ENCODE measurements at places on chromosomes 1 and 21.

GRCh38 chr1:102586022-102586421 lies 522.3 kb downstream of the COL11A1 start:
- no peak for DNase-seq

GRCh38 chr1:39854314-39854713 lies 29.0 kb downstream of the TRIT1 start:
- DNase-seq, result no peak

GRCh38 chr1:25990702-25991395 lies 7.0 kb downstream of the PAFAH2 start:
- no peak for DNase-seq

GRCh38 chr1:27570356-27570755 lies 33.6 kb downstream of the AHDC1 start:
- no peak for DNase-seq

- DNase-seq, result no peak
Observed at GRCh38 chr1:18351735-18352134, 129.0 kb upstream of the KLHDC7A start.

- DNase-seq, result no peak
Observed at GRCh38 chr1:51636764-51637522, 20.1 kb downstream of the OSBPL9 start.

GRCh38 chr1:115810609-115811008 lies 30.3 kb downstream of the NHLH2 start:
- DNase-seq, result no peak

DNA sequence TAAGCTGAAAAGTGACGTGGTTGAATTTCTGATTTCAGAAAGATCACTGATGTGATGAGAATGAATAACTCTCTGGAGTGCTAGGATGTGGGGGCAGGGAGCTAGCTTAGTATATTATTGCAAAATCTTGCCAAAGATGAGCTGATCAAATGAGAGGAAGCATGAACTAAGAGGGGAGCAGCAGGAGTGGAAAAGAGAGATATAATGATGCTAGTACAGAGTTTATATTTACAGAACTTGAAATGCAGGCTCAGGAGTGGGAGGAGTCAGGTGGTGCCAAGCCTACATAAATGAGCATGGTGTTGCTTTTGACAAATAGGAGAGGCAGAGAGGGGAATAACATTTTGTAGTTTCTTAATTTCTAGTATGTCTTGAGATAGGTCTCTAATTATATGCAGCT lies 38.1 kb upstream of the NBL1 start:
- peak; percentile 26 for DNase-seq

DNA sequence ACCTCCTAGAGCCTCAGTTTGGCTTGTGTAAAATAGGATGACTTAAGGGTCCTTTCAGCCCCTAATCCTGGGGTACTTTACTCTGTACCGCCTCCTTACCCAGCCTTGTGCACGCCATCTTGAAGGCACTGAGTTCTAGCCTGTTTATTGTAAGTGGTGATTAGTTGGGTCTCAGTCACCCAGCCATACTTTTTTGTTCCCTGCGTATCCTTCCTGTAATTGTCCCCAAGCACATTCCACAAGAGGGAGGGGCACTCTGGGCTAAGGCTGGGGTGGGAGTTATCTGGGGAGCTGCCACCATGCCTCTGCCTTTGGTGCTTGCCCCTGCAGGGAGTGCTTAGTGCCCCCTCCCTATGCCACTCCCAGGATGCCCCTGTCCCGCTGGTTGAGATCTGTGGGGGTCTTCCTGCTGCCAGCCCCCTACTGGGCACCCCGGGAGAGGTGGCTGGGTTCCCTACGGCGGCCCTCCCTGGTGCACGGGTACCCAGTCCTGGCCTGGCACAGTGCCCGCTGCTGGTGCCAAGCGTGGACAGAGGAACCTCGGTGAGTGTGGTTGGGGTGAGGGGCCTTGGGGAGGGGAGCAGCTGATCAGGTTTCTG lies 856 bp downstream of the FDPS start:
- no peak for DNase-seq

DNA sequence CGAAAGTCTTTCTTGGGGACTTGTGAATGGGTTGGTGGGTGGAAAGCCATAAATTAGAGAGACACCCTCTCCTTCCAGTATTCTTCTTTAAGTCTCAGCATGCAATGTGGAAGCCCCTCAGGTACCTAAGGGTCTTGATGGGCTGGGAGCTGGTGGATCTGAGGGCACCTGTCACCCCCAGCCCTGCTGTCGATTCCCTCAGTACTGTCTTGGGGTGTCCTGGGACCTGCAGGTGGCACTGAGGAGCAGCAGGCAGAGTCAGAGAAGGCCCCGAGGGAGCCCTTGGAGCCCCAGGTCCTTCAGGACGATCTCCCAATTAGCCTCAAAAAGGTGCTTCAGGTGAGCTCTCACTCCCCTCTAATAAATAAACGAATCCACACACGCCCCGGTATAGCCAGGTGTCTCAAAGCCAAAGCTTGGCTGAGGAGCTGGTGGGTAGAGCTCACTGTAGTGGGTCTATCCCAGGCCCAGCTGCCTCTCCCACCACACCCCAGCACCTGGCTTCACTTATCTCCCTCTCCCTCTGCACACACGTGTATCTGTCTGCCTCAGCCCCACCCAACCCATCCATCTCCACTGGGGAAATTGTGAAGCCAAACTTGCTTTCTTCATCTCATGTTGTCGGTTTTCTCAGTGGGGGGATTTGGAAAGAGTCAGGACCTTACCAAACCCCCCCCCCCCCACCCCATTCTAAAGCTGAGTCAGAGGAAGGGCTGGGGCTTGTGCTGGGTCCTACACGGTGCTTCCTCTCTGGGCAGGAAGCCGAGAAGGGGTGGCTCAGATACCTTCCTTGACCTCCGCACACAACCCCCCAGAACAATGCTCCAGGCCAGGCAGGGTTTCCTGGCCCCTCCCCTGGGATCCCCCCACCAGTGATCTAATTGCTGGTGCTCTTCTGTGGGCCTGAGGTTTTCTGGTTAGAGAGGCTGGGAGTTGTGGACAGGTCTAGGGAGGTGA lies 1.6 kb downstream of the ADAM15 start:
- DNase-seq, result no peak

- DNase-seq, result no peak
Observed at GRCh38 chr1:166391279-166392066, 224.7 kb upstream of the FAM78B start.

GRCh38 chr1:33709783-33710718 lies 153.8 kb upstream of the HMGB4 start:
- no peak for DNase-seq

GRCh38 chr1:162973381-162973795 lies 95.8 kb upstream of the RGS4 start:
- no peak for DNase-seq

DNA sequence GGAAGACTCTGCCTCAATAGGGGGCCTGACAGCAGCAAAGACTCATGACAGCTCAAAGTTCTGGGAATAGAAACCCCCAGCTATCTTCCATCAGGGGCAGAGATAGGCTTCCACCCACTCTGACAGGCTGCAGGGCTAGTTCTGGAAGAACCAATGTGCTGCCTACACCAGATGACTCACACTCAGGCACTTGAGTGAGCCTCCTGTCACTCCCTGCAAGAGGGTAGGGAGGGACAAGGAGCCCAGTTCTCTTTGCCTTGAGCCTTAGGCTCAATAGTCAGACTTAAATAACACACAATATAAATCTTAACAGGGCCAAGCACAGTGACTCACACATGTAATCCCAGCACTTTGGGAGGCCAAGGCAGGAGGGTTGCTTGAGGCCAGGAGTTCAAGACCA lies 386.4 kb downstream of the HHAT start:
- DNase-seq, result no peak

GRCh38 chr1:183553331-183553730 lies 36.9 kb downstream of the NCF2 start:
- DNase-seq, result no peak

GRCh38 chr1:96525657-96526557 lies 195.7 kb upstream of the PTBP2 start:
- DNase-seq, result peak; percentile 47

DNA sequence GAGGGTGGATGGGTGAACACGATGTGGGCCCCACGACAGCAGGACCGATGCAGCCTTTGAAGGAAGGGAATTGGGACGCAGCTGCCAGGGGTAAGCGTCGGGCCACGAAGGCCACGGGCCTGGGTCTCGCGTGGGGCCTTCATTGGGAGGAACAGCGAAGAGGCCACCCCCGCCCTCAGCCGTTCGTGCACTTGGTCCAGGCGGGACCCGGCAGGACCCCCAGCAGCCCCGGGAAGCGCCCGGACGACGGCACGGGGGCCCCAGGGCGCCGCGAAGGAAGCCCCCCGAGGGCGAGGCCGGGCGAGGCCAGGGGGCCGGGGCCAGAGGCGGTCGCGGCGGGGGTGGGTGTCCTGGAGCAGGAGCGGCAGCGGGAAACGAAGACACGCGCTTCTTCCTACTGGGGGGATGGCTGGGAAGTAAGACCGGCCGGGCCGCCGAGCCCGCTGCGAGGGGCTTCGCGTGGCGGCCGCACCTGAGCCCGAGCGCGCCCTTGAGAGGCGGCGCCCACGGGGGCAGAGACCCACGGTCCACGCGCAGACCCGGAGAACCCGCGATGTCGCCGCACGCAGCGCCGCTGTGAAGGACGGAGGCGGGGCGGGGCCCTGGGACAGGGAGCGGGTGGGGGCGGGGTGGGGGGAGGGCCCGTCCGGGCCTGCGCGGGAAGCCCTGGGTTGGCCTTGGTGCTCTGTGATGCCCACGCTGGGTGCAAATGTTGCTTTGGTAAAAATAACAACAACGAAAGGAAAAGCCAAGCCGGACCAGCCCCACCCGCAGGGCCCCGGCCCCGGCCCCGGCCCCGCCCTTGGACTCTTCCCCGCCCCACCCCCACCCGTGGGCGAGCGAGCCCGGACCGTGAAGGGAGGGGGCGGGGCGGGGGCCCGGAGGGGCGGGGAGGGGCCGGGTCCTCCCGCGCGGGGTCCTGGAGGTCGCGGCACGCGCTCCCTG lies 56.0 kb upstream of the ADARB1 start:
- no peak for DNase-seq

DNA sequence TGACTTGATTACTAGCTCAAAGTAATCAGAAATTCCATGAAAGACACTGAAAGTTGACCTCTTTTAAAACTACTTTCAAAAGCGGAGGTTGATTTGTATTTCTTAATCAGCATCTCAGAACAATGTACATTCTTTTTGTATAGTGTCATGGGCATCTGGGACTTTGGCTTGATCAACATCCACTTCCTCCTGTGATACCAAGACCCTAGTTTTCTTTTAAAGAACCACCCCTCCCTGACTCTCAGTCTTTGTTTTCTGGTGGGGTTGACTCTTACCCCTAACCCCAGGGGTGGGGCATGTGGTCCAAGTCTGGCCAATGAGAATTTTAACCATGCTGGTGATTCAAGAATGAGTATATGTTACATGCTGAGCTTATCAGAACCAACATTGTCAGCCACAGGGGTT lies 21.7 kb upstream of the IRF2BP2 start:
- DNase-seq, result no peak

DNA sequence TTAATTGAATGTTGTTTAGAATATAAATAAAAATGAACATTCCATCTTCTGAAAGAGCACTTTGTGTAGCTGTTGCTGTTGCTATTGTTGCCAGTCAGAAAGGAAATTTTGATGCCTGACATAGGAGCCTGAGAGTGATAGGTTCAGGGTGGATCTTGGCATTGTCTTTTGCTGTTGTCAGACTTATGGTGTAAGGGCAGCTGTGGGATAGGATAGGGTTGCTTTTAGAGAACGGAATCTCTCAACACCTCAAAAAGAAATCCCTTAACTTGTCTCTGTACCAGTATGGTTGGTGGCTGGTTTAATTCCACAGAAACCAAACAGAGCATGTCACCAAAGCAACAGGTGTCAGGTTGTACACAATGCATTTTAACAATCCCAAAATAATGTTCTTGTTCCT lies 62.7 kb downstream of the ESRRG start:
- no peak for DNase-seq

DNA sequence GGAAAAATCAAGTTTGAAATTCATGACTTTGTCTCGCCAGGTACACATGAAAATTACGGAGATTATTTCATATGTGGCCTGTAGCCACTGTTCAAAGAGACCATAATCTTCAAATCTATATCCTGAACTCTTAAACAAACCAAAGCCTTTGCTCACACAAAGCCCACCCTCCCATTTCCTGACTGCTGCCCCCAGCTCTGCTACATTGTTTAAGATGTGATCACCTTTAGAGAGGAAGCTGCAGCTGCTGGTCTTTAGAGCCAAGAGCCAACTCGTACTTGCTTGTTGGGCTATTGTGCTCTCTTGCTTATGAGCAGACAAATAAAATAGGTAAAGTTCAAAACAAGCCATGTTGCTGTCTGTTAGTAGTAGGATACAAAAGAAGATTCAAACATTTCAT lies 71.9 kb downstream of the DTL start:
- DNase-seq, result no peak

DNA sequence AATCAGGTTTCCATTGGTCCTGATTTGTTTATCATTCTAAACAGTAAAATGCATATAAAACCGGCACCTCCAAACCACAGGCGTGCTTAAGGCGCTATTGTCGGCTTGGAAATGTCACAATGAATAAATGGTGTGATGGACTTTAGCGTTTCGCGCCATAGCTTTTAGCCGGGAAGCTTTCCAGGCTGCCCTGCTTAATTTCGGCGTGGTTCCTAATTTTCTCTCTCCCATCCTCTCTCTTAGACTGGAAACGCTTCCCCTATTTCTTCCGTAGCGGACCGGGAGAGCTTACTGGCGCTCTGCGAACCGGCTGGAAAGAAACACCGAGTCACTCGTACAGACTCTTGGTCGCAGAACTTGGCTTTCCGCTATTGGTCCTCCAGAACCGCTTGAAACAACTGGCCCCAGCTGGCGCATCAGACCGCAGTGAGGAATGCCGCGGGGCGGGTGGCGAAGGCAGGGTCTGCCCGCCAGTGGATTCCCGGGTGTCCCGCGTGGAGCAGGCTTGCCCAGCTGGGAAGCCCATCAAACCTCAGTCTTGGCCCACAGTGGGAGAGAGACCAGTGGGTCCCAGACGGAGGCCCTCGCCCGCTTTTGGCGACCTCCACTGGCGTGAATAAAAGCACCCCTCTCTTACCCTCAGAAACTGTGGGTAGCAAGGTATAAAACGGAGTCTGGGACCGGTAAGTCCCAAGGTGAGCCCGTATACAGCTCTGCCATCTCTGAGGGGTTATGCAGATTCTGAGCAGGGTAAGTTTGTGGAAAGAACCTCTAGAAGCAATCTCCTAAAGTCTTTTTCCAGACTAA lies 4.0 kb upstream of the LHX8 start:
- peak; percentile 57 for DNase-seq

Measured in lower leg skin (tissue), 4 donors.